Smooth muscle cell of trachea (primary cell): ENCODE measurements at places on chromosomes 13 and 19. TPM values are rescaled to one million over a fixed set of nuclear protein-coding genes. Genes with fewer than 3 reads are reported as not detected.

The SIGLEC12 gene
- total RNA-seq: not detected in 2 replicates

The SCAMP4 gene
- total RNA-seq: 57.1 and 59.6 TPM in 2 replicates

The CIC gene
- total RNA-seq: 43.5 and 44.0 TPM in 2 replicates

The NOP53 gene
- 71.7 and 79.7 TPM in 2 replicates for total RNA-seq

The PRSS57 gene
- 0.17 TPM in 1 of 2 replicates, not detected in the other for total RNA-seq

The ZNF560 gene
- total RNA-seq: 1.0 and 2.2 TPM in 2 replicates

The ZNF730 gene
- 0.33 and 2.6 TPM in 2 replicates for total RNA-seq

The NXNL1 gene
- total RNA-seq: not detected in 2 replicates

The APOC4 gene
- not detected in 2 replicates for total RNA-seq

The SYNE4 gene
- total RNA-seq: 0.15 and 0.50 TPM in 2 replicates

The C1QTNF9B gene
- 0.33 and 0.44 TPM in 2 replicates for total RNA-seq

The TTC9B gene
- total RNA-seq: 0.17 TPM in 1 of 2 replicates, not detected in the other

The UQCR11 gene
- total RNA-seq: 59.3 and 98.6 TPM in 2 replicates

The CNN1 gene
- total RNA-seq: 8.9 and 9.3 TPM in 2 replicates

The CLEC17A gene
- total RNA-seq: under 0.01 TPM in 2 replicates

The ELSPBP1 gene
- total RNA-seq: not detected in 2 replicates

The FBXO17 gene
- total RNA-seq: 28.1 and 49.3 TPM in 2 replicates

The ESD gene
- 119 and 180 TPM in 2 replicates for total RNA-seq

The CASP14 gene
- not detected in 2 replicates for total RNA-seq

The DCLK1 gene
- 14.1 and 19.5 TPM in 2 replicates for total RNA-seq

The ZNF20 gene
- total RNA-seq: 6.5 and 10.2 TPM in 2 replicates

The SOX1 gene
- total RNA-seq: not detected in 2 replicates

The KRTDAP gene
- total RNA-seq: not detected in 2 replicates

The FAM216B gene
- total RNA-seq: not detected in 2 replicates

The ZNF154 gene
- total RNA-seq: 4.9 and 5.3 TPM in 2 replicates

The KLK8 gene
- not detected in 2 replicates for total RNA-seq

The DIRAS1 gene
- total RNA-seq: 6.4 and 12.4 TPM in 2 replicates

The ZNF844 gene
- total RNA-seq: 11.6 and 12.1 TPM in 2 replicates

The PSG7 gene
- total RNA-seq: 0.17 and 0.44 TPM in 2 replicates

The ZNF583 gene
- total RNA-seq: 5.7 and 5.8 TPM in 2 replicates

The FAM124A gene
- 0.29 and 1.8 TPM in 2 replicates for total RNA-seq

The KLK2 gene
- total RNA-seq: not detected in 2 replicates

The ADGRE3 gene
- not detected in 2 replicates for total RNA-seq

The CFAP97D2 gene
- total RNA-seq: not detected in 2 replicates

The LGALS14 gene
- not detected in 2 replicates for total RNA-seq

The LILRB4 gene
- not detected in 2 replicates for total RNA-seq

The USHBP1 gene
- total RNA-seq: 0.15 TPM in 1 of 2 replicates, not detected in the other
